ENCODE measurements at places on chromosomes 3 and 15. TPM values are rescaled to one million over a fixed set of nuclear protein-coding genes. Genes with fewer than 3 reads are reported as not detected.

Gene GCSAM
- not detected for total RNA-seq

Gene GOLGA8O
- total RNA-seq, result 1.5 TPM

Gene ZCWPW2
- total RNA-seq, result 2.1 TPM

Gene CCR2
- total RNA-seq, result 0.91 TPM

Gene ADPGK
- 7.7 TPM for total RNA-seq

Gene CCDC33
- total RNA-seq, result not detected

Gene ARGFX
- total RNA-seq, result not detected

Gene GP5
- not detected for total RNA-seq

- no peak for DNase-seq
Observed at GRCh38 chr3:178915365-178915764, 156.2 kb downstream of the ZMAT3 start.

DNA sequence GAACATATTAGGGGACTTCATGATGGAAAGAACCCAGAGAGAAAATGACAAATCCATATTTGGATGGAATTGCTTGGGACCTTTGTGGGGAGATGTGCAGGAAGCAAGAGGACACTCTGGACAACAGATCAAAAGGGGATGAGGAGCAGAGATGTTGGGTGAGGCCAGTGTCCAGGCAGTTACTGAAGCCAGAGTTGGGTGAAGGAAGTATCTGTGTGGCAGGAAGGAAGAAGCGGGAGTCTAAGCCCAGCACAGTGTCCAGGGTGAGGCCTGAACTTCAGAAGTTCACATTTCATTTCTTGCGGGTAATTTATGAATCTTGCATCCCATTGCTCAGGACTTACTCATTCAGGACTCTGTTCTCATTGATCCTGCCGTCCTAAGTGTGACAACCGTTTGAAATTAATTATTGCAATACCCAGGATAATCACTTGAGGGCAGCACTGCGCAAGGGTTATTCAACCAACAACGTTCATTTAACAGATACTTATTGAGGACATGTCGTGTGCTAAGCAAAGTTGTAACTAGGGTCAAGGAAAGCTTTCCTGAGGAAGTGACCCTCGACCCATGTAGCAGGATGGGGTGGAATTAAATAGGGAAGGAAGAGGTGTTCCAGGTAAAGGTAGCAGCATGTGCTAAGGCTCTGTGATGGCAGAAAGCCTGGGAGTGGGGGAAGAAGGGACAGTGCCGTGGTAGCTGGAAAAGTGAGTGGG, 61.3 kb upstream of the CMTM8 start:
- no peak for DNase-seq

DNA sequence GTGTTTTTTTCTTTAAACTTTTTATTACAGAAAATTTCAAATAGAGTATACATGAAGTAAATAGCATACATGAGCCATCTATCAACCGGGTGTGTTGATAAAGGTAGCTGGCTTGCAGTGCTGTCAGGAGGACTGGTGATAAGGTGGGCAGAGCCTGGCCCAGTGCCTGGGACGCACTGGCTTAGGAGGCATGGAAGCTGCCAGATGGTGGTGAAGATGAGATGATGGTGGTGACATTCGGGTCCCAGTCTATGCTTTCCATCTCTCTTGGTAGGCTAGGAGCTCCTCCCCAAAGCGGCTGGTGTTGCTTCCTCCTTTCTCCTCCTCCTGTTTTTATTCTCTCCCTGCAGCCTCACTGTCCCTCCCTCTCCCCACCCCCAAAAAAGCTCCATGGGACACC, 101.7 kb downstream of the ADCY5 start:
- peak; percentile 80 for DNase-seq

GRCh38 chr3:40216471-40216870, 93.0 kb upstream of the EIF1B start:
- DNase-seq, result no peak

DNA sequence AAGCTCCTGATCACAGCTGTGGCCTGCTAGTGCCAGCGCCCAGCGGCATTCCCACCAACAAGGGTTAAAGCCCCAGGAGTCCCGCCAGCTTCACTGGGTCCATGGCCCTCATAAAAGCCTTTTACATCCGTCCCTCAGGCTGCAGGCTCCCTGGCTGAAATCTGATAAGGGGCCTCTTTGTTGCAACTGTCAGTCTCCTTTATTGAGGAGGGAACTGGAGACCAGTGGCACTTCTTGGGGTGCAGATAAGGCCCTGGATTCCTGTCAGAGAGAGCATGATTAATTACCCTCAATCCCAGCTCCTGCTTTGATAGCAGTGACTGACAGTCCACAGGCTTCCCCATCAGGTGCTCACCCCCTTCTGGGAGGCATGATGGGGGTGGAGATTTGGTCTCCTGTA, 30.9 kb upstream of the CLK3 start:
- no peak for DNase-seq

- no peak for DNase-seq
Observed at GRCh38 chr3:82824491-82824890, 1063.0 kb upstream of the GBE1 start.

DNA sequence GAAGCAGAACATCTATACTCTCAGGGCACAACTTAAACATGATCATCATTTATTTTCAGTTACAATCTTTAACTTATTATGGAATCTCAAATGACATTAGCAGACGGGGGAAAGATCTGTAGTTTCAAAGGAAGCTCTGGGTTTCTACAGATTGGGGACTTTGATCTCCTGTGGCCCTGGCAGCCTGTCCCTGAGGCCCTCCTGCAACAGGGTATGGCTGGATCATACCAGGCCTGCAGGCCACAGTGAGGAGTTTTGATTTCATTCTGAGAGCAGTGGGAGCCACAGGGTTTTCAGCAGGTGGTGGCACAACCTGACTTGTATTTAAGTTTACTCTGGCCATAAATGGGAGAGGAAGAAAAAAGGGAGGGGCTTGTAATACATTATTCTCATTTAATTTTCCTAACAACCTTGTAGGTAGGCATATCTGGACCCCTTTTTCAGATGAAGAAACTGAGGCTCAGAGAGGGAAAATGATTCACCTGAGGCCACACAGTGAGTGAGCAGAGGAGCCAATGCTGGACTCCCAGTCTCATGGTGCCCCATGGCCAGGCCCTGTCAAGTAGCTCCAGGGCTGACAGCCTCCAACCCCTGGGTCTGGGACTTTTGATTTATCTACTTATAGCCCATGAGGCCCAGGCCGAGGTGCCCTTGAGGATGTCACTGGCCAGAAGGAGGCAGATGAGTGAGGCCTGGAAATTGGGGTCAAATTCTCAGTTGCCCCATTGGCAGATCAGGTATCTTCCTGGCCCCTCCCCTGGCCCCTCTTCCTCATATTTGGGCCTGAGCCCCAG, 71.0 kb downstream of the ATP2B2 start:
- DNase-seq, result no peak

- DNase-seq, result no peak
Observed at GRCh38 chr15:75235051-75235673, 23.0 kb upstream of the GOLGA6C start.

- no peak for DNase-seq
Observed at GRCh38 chr3:186298876-186299275, 63.2 kb downstream of the DGKG start.

GRCh38 chr3:99765042-99765942, 52.4 kb upstream of the CMSS1 start:
- no peak for DNase-seq

GRCh38 chr3:20173844-20174410, 12.1 kb downstream of the SGO1 start:
- DNase-seq, result no peak

GRCh38 chr3:115646027-115646690, 22.8 kb downstream of the GAP43 start:
- DNase-seq, result no peak

- DNase-seq, result no peak
Observed at GRCh38 chr15:69854001-69854400, 243.7 kb downstream of the TLE3 start.

GRCh38 chr15:34582461-34583371, 735 bp downstream of the GOLGA8B start:
- peak; percentile 49 for DNase-seq

- DNase-seq, result no peak
Observed at GRCh38 chr3:43061101-43061895, 44.6 kb downstream of the POMGNT2 start.

GRCh38 chr3:60759439-60759838, 491.8 kb downstream of the FHIT start:
- DNase-seq, result no peak

GRCh38 chr3:120114376-120114775, 20.1 kb upstream of the GSK3B start:
- no peak for DNase-seq

DNA sequence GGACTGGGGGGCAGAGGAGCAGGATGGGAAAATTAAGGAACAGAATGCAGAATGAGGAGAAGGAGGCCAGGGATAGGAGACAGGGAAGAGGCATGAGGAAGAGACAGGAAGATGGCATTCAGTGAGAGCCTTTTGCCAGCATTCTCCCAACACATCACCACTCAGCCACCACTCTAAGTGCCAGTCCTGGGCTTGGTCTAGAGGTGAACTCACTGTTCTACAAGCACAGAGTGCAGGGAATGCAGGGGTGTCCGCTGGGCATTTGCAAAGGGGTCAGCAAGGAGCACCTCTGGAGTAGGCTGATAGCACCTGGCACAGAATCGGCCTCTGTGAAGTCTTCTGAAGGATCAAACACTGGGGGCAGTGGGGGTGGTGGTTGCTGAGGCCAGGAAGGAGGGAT, 14.6 kb upstream of the IGDCC3 start:
- DNase-seq, result no peak

DNA sequence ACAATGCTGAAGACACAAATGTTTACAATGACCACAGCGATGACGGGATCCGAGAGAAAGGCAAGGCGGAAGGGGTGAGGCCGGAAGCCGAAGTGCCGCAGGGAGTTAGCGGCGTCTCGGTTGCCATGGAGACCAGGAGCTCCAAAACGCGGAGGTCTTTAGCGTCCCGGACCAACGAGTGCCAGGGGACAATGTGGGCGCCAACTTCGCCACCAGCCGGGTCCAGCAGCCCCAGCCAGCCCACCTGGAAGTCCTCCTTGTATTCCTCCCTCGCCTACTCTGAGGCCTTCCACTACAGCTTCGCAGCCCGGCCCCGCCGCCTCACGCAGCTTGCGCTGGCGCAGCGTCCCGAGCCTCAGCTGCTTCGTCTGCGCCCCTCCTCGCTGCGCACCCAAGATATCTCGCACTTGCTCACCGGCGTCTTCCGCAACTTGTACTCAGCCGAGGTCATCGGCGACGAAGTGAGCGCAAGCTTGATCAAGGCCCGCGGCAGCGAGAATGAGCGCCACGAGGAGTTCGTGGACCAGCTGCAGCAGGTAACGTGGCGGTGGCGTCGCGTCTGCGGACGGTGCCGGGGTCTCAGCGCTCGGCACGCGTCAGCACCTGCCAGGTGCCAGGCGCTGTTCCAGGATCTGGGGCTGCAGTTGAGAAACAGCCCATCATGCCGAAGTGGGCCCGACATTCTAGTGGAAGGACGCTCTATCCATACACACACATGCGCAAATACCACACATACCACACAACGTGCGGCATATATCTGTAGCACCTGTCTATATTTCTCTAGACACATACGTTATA, at the start of gene DLEC1:
Gene DLEC1, plus strand, starts transcription at position 108 of the 798 bp plus-strand sequence. Its CDS starts 18 bp downstream, at position 126.
- peak; percentile 87 for DNase-seq

GRCh38 chr3:105444725-105445124, 78.0 kb downstream of the ALCAM start:
- no peak for DNase-seq

DNA sequence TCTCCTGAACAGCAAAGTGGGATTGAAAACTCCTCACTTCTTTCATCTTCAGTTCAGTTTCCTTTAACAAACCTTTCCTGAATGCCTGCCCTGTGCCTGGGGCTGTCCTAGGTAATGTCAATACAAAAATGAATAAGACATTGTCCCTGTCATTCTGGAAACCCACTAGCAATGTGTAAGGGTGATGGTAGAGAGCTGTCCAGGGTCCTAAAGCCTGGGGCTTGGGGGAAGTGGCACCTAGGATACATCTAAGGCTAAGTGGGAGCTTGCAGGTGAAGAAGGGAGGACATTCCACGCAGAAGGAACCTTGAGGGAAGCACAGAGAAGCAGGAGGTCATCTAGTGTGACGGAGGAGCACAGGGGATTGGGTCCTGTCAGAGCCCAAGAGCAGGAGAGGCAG, 212.7 kb upstream of the PPP2R3A start:
- no peak for DNase-seq

GRCh38 chr3:196274585-196274984, 12.9 kb downstream of the PCYT1A start:
- DNase-seq, result no peak

DNA sequence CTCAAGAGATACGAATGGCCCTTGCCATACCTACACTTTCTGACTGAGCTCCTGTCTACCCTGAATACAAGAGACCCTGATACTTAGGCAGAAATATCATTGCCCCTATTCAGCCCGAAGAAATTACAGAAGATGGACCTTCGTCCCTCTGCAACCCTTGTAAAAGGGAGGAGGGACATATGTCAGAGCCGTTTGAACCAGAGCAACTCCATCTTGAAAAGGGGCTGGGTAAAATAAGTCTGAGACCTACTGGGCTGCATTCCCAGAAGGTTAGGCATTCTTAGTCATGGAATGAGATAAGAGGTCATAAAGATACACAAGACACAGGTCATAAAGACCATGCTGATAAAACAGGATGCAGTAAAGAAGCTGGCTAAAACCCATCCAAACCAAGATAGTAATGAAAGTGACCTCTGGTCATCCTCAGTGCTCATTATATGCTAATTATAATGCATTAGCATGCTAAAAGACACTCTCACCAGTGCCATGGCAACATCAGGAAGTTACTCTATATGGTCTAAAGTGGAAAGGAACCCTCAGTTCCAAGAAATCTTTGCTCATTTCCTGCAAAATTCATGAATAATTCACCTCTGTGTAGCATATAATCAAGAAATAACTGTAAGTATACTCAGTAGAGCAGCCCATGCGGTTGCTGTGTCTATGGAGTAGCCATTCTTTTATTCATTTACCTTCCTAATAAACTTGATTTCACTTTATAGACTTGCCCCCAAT, 49.7 kb upstream of the GPD1L start:
- no peak for DNase-seq

DNA sequence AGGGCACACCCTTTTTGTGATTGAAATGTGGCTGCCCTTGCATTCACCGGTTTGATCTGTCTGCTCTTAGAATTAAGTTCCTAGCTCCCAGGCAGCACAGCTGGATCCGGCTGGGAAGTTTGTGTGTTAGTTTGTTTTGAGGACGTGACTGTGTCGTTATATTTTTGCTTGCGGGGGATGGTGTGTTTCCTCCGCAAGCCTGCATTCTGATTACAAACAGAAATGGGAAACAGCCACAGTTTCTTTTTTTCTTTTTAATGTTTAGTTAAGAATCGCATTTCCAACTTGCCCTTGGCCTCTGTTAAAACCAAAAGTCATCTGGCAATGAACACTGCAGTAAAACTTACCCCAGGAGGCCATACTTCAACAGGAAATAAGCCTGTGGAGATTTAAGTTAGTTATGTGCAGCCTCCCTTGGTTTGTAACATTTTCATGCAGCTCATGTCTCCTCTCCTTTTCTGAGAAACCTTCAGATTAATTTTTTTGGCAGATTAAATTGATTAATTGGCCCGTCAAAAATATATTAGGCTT, 888 bp downstream of the TMOD3 start:
- DNase-seq, result no peak

DNA sequence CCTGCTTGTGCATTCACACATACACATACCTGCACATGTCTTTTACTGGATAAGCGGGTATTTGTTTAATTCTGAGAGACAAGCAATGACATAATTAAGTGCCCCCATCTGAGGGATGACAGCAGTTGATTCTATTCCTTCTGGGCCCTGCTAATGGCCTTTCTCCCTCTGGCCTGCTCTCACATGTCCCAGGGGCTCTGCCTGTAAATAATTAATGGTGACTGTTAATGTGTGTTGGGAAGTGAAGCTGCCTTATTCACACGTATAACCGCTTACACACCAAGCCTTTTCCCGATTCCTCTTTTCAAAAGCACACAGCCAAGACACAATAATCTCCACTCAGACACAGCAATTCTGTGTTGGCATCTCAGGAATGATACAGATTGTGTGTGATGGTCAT, 47.8 kb downstream of the LRRK1 start:
- no peak for DNase-seq

All from Right ventricle myocardium superior (tissue), 1 donor.